ENCODE measurements at places on chromosomes 16 and 17.

- DNase-seq: no peak
Observed at GRCh38 chr17:79799174-79799537, 2.3 kb upstream of the CBX8 start.

GRCh38 chr17:35084987-35085386 lies 21.5 kb upstream of the RFFL start:
- no peak for DNase-seq

DNA sequence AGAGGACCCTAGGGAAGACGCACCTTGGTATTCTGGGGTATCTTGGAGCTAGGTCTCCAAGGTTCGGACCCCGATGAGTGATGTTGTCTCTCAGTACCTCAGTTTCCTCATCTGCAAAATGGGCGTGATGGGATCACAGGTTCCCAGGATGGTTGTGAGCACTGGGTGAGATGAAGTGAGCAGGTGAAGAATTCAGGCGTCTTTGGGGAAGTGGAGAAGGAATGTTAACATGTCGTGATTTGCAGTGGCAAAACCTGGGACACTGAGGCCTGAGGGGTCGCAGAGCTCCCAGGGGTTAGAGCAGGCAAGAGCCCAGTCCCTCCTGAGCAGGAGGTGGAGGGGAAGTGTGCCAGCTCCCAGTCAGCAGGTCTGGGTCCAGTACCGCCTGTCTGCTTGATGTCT lies 215.1 kb upstream of the GSE1 start:
- DNase-seq: no peak

GRCh38 chr16:87435372-87436224 lies 43.5 kb downstream of the MAP1LC3B start:
- no peak for DNase-seq

DNA sequence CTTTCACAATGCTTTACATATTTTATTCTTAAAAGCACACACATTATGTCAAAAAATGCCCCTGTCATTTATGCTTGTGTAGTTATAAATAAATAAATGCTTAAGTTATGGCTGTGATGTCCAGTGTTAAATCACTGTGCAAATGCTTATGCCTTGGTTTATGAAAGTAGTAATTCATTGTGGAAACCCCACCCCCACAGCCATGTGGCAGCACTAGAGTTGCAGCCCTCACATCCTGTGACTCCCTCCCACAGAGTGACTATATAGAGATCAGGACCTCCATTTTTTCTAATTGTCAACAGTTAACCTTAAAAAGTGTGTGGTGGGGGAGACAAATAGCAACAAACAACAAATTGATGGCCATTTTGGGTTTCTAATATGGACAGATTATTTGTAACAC lies 2.4 kb downstream of the SKAP1 start:
- DNase-seq: no peak

GRCh38 chr16:6573577-6573976 lies 759.1 kb upstream of the RBFOX1 start:
- DNase-seq: no peak

- DNase-seq: no peak
Observed at GRCh38 chr16:522320-523096, 5.0 kb upstream of the CAPN15 start.

DNA sequence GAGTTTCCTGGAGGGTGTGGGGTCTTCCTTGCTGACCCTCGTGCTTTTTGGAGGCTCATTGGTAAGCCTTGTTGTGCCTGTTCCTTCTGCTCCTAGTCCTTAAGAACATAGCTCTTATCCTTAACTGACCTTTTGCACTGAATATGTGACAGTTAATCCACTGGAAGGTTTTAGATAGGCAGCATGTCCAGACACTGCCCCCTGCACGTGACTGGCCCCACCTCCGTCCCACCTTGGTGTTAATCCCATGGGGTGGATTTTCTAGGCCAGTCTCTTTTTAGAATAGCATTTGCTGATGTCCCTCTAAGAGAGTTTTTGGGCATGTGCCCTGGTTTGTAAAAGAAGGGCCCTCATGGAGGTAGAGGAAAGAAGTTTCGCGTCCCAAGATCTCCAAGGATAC lies 58.3 kb downstream of the RBFOX1 start:
- no peak for DNase-seq

DNA sequence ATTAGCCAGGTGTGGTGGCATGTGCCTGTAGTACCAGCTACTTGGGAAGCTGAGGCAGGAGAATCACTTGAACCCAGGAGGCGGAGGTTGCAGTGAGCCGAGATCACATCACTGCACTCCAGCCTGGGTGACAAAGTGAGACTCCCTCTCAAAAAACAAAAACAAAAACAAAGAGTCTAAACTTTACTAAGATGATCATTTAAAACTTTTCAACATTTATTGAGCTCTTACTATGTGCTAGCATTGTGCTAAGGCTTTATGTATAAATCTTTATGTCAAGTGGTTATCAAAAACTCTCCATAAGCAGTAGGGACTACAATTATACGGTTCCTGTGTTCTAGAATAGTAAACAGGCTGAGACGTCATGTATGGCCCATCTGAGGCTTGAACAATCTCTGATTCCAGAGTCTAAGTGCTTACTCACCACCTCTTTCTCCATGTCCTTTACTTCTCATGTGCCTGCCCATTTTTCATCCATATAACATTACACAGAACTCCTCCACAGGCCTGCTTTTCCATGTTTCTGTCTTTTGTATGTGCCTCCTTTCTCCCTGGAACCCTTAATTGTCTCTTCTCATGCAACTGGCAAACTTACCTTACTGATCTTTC lies 66.7 kb downstream of the NUP88 start:
- no peak for DNase-seq

- no peak for DNase-seq
Observed at GRCh38 chr17:4184811-4185210, 41.8 kb downstream of the CYB5D2 start.

DNA sequence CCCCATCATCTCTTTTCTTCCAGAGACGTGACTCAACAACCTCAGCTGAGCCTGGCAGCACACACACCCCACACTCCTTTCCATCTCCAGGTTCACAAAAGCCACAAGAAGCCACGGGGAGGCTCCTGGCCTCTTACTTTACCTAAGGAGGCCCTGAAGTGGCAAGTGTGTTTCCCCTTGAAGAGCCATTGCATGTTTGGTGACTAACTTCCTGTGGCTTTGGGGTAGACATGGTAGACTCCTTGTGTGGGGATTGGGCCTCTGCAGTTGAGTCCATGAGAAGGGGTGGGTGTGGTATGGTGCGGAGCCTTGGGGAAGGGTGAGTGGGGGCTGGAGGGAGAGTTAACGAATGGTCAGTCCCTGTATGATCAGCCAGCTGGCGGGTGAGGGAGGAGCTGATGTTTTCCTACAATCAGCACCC lies 24.2 kb downstream of the SAP30BP start:
- DNase-seq: no peak

- DNase-seq: no peak
Observed at GRCh38 chr16:81436386-81436785, 8.2 kb upstream of the CMIP start.

DNA sequence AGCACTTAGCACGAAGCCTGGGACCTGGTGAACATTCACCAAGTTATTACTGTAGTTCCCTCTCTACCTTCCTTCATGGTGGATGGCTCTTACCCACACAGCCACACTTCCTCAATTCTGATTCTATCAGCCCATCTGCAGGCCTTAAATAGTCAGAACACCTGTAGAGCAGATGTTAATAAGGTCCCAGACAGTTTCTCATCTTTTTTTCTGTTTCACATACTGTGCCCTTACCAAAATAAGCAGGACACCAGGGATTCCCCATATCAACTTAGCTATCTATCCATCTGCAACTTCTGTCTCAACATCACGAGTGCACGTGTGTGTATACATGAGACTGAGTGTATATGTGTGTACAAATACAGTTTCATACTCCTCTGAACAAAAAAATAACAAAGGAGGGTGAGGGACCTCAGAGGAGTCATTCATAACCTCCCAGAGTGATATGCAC lies 2.8 kb downstream of the RECQL5 start:
- no peak for DNase-seq

DNA sequence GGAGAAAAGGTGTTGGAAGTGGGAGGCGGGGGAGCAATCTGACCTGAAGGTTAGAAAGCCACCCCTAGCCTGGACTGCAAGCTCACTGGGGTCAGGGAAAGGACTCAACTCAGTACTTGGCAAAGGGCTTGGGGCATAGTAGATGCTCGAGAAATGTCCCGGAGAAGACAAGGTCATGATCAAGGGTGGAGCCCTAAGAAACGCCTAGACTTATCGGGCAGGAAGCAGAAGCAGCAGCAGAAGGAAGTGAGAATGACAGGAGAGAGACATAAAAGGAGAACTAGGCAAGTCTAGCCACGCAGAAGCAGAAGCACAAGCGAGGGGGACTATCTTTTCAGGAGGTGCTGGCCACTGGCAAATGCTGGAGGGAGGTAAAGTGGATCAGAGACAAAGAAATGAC lies 10.2 kb downstream of the COTL1 start:
- no peak for DNase-seq

DNA sequence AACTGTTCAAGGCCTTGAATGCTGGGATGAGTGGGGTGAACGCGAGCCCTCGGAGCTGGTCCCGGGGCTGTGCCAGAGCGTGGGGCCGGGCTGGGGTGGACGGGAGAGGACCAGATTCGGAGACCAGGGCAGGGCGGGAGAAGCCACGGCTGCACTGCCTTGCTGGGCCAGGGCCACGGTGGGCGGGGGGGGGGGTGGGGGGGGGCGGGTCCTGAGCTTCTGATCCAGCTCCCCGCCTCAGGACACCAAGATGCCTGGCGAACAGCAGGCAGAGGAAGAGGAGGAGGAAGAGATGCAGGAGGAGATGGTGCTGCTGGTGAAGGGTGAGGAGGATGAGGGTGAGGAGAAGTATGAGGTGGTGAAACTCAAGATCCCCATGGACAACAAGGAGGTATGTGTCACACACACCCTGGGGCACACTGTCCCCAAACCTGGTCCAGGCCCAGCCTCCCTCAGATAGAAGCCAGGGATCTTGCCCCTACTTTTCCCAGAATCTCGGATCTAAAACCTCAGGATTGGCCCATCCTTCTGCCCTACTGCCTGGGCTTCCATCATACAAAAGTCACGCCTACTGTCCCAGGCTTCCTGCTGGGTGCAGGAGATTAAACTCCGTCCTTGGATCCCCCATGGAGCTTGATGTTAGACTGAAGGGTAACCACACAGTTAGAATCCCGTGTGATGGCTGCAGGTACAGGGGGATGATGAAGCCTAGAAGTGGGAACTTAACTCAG lies 563 bp downstream of the ZNF771 start:
- DNase-seq: no peak

GRCh38 chr16:88499836-88500251 lies 46.8 kb downstream of the ZFPM1 start:
- no peak for DNase-seq

All from cortex of kidney (tissue), 1 donor.